Panc1 (cell line): ENCODE measurements at places on chromosomes 3 and 15.

DNA sequence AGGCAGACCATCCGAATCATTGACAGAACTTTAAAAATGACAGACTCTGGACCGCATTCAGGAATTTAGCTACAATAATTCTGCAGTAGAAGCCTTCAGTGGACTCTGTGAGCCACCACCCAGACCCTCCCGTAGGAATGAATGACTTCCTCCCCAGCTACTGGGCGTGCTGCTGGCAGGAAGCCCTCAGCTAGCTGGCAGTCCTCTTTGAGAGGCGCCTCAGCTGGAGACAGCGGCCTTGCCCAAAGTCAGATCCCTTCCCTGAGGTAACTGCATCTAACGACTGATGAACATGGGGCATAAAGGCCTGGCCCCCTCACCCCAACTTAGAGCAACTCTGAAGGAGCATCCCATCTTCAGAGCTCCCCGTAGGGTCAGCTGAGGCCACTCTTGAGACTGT lies 25.8 kb downstream of the CRABP1 start:
- DNase-seq, result no peak
- no peaks in the 10 kb centered on the region for H3K4me1 ChIP-seq
- H3K27ac ChIP-seq, result no peak overlapping the region

- H3K36me3 ChIP-seq, result no peaks in the 10 kb centered on the region
- DNase-seq, result no peak
- peaks cover 3% of the 10 kb centered on the region; the same call in 1 of the 2 replicates for H3K4me1 ChIP-seq
- H3K4me3 ChIP-seq, result no peak within 1 kb of the TSS
- no peak within 1 kb of the TSS for H3K27ac ChIP-seq
- H3K27me3 ChIP-seq, result peaks cover 32% of the 10 kb centered on the region
These were observed at the start of gene KCNMB2 for GRCh38 chr3:178536211-178537079. Gene KCNMB2 (plus strand): TSS chr3:178536436.

GRCh38 chr15:69472046-69472445 lies 19.4 kb downstream of the RPLP1 start:
- no peak overlapping the region for H3K4me3 ChIP-seq
- H3K27ac ChIP-seq, result no peak overlapping the region
- peaks cover 17% of the 10 kb centered on the region for H3K4me1 ChIP-seq
- no peaks in the 10 kb centered on the region for H3K36me3 ChIP-seq
- DNase-seq, result no peak
- H3K27me3 ChIP-seq, result no peaks in the 10 kb centered on the region

DNA sequence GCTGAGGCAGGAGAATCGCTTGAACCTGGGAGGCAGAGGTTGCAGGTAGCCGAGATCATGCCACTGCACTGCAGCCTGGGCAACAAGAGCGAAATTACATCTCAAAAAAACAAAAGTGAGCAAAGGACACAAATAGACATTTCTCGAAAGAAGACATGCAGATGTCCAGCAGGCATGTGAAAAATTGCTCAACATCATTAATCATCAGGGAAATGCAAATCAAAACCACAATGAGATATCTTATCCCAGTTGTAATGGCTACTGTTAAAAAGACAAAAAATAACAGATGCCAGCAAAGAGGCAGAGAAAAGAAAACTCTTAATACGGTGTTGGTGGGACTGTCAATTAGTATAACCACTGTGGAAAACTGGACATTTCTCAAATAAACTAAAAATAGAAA lies 20.9 kb downstream of the ASB7 start:
- H3K27ac ChIP-seq, result no peak overlapping the region
- 0 out of 2 replicates have a peak, but pooled peaks cover 4% of the 10 kb centered on the region for H3K36me3 ChIP-seq
- no peak for DNase-seq
- H3K27me3 ChIP-seq, result no peaks in the 10 kb centered on the region
- H3K4me1 ChIP-seq, result no peaks in the 10 kb centered on the region; the same call in 1 of the 2 replicates

- H3K27me3 ChIP-seq, result no peaks in the 10 kb centered on the region
- DNase-seq, result no peak
- no peak overlapping the region for H3K27ac ChIP-seq
- H3K4me3 ChIP-seq, result no peak overlapping the region
These were observed 148.4 kb downstream of the B3GALNT1 start for GRCh38 chr3:160956785-160957184.

DNA sequence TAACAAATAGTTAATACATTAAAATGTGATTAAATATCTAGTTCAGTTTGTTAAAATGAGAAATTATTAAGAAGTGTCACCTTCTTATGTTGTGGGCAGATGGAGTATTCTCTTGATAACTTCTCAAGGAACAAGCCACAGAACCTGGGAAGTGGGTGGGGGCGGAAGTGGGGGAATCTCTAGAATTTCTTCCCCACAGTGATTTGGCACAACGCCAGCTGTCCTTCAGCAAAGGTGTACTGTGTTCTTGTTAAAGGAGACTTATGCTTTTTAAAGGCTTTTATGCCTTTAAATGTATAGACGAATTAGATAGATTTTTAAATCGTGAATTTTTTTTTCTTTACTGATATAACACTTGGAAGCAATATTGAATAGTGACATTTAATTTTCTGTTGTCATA lies 42.4 kb downstream of the SEC22A start:
- H3K27me3 ChIP-seq, result no peaks in the 10 kb centered on the region
- H3K4me3 ChIP-seq, result no peak overlapping the region
- H3K36me3 ChIP-seq, result 0 out of 2 replicates have a peak, but pooled peaks cover 3% of the 10 kb centered on the region

DNA sequence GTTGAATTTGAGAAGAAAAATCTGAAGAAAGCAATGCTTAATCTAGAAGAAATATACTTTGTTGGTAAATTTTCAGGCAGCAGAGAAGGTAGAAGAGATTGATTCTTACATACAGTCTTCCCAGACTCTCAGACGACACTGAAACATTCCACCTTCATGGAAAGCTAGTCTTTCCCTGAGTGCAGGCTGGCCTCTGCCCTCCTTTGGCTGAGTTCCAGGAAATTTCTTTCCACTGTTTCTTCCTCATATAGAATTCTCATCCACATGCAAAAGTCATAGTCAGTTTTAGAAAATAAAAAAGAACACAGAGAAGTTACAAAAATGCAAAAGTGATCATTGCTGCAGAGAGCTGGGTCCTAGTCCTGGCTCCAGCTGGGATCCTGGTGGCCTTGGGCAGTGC lies 142.5 kb upstream of the PRR23C start:
- H3K27ac ChIP-seq, result no peak overlapping the region
- H3K27me3 ChIP-seq, result no peaks in the 10 kb centered on the region
- H3K36me3 ChIP-seq, result no peaks in the 10 kb centered on the region
- no peak for DNase-seq
- H3K4me1 ChIP-seq, result no peaks in the 10 kb centered on the region; the same call in 1 of the 2 replicates
- H3K4me3 ChIP-seq, result no peak overlapping the region

DNA sequence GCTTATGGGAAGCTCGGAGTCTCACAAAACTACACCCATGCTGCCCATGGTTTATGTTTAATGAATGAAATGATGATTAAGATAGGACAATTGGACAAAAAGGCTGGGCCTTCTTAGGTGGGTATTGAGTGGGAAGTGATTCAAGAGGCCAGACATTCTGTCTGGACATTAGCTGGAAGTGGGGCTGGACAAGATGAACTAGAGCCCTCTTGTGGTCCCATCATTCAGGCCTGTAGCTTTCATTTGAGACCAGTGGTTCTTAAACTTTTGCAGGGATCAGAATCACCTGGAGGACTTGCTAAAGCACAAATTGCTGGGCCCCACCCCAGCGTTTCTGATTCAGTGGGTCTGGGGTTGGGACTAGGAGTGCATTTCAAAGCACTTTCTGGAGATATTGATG lies 290.4 kb upstream of the CTDSPL start:
- H3K4me1 ChIP-seq, result no peaks in the 10 kb centered on the region
- no peak overlapping the region for H3K27ac ChIP-seq
- H3K36me3 ChIP-seq, result no peaks in the 10 kb centered on the region
- no peak overlapping the region for H3K4me3 ChIP-seq
- no peaks in the 10 kb centered on the region for H3K27me3 ChIP-seq

- H3K4me3 ChIP-seq, result no peak overlapping the region
- H3K27ac ChIP-seq, result peak overlapping the region; percentile 2; the same call in 1 of the 2 replicates
- no peak for DNase-seq
- H3K4me1 ChIP-seq, result peaks cover 9% of the 10 kb centered on the region
- no peaks in the 10 kb centered on the region for H3K36me3 ChIP-seq
These were observed 142.8 kb downstream of the TGFBR2 start for GRCh38 chr3:30749230-30749629.

- peaks cover 17% of the 10 kb centered on the region for H3K4me1 ChIP-seq
- no peaks in the 10 kb centered on the region for H3K36me3 ChIP-seq
- H3K27me3 ChIP-seq, result no peaks in the 10 kb centered on the region
- DNase-seq, result no peak
These were observed 5.2 kb downstream of the GOLGA8B start for GRCh38 chr15:34578283-34578674.

- peaks cover 5% of the 10 kb centered on the region; the same call in 1 of the 2 replicates for H3K4me1 ChIP-seq
- no peaks in the 10 kb centered on the region for H3K36me3 ChIP-seq
- no peaks in the 10 kb centered on the region for H3K27me3 ChIP-seq
These were observed 3.7 kb downstream of the MRAS start for GRCh38 chr3:138351916-138352550.

- no peak for DNase-seq
- peaks cover 5% of the 10 kb centered on the region; the same call in 1 of the 2 replicates for H3K27me3 ChIP-seq
- no peaks in the 10 kb centered on the region for H3K4me1 ChIP-seq
- no peaks in the 10 kb centered on the region for H3K36me3 ChIP-seq
- H3K27ac ChIP-seq, result peak overlapping the region; percentile 57; the same call in 1 of the 2 replicates
These were observed 26.7 kb downstream of the SCG3 start for GRCh38 chr15:51708013-51708412.

- DNase-seq, result no peak
- peaks cover 94% of the 10 kb centered on the region for H3K4me1 ChIP-seq
- peak overlapping the region; percentile 15; the same call in 1 of the 2 replicates for H3K27ac ChIP-seq
- no peaks in the 10 kb centered on the region for H3K36me3 ChIP-seq
- no peak overlapping the region for H3K4me3 ChIP-seq
These were observed 145.9 kb downstream of the IGF1R start for GRCh38 chr15:98794211-98794610.

DNA sequence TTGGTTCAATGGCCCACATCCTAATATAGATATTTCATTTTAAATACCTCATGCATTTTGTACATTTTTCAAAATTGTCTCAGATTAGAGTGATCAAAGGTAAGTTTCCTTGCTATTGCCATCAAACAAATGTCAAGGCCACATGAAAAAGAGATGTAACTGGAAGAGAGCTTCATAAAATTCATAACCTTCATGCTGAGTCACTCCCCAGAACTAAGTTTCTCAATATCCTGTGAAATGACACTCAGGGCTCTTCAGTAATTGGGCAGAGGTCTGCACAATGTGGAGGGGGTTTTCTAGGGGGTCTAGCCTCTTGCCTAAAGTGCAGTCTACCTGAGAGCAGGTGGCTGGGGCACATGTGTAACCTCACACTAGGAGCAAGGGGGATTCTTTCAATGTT lies 152.2 kb upstream of the SLC2A2 start:
- DNase-seq, result no peak
- H3K4me3 ChIP-seq, result no peak overlapping the region

GRCh38 chr3:95327478-95327877 lies 1264.6 kb downstream of the NSUN3 start:
- H3K36me3 ChIP-seq, result no peaks in the 10 kb centered on the region
- H3K27me3 ChIP-seq, result no peaks in the 10 kb centered on the region
- H3K4me3 ChIP-seq, result no peak overlapping the region
- H3K27ac ChIP-seq, result no peak overlapping the region
- no peak for DNase-seq

GRCh38 chr15:45023659-45024225 lies 747 bp downstream of the SORD start:
- H3K27me3 ChIP-seq, result no peaks in the 10 kb centered on the region
- H3K27ac ChIP-seq, result peak overlapping the region; percentile 89
- no peak for DNase-seq
- H3K4me3 ChIP-seq, result peak overlapping the region; percentile 76

DNA sequence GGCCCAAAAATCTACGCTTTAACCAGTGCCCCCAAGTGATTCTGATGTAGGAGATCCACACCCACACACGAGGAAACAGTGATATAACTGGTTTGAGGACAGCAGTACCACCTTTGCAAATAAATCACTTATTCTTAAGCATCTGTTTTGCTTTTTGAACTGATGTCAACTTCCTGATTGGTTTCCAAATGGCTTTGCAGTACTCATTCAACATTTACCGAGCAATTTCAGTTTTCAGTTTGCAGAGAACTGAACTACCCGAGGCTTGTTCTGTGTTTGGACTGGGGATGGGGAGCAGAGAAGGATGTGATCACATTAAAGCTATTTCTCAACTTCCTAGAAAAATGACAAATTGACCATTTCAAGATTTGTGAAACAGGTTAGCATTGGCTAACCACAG lies 1.1 kb upstream of the GYG1 start:
- H3K4me1 ChIP-seq, result peaks cover 14% of the 10 kb centered on the region
- peaks cover 3% of the 10 kb centered on the region for H3K36me3 ChIP-seq
- no peak overlapping the region for H3K27ac ChIP-seq
- DNase-seq, result no peak
- no peak overlapping the region for H3K4me3 ChIP-seq

GRCh38 chr3:164640591-164640990 lies 437.7 kb downstream of the SI start:
- no peaks in the 10 kb centered on the region for H3K4me1 ChIP-seq
- H3K27ac ChIP-seq, result no peak overlapping the region
- DNase-seq, result no peak
- no peak overlapping the region for H3K4me3 ChIP-seq
- H3K36me3 ChIP-seq, result no peaks in the 10 kb centered on the region

DNA sequence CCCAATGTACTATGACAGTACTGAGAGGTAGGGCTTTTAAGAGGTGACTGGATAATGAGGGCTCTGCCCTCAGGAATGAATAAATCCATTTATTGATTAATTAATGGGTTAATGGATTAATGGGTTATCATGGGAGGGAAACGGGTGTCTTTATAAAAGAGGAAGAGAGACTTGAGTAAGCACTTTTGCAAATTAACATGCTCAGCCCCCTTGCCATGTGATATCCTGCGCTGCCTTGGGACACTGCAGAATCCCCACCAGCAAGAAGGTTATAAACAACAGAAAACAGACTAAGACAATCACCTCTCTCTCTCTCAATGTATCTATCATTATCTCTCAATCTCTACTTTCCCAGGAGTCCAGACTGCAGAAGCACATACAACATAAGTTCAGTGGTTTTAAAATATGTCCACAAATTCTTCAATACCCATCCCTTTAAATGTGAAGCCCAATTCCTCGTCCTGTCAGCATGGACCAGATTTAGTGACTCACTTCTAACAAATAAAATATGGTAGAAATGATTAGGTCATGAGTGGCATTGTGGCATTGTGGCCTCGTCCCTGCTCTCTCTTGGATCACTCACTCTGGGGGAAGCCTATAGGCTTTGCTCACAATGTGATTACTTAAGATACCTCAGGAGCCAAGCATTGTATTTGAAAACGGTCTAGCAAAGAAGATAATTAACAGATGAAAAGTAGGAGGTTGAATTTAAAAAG lies 40.0 kb upstream of the IL12A start:
- H3K4me3 ChIP-seq, result no peak overlapping the region
- no peaks in the 10 kb centered on the region for H3K4me1 ChIP-seq
- peaks cover 8% of the 10 kb centered on the region for H3K27me3 ChIP-seq
- H3K27ac ChIP-seq, result no peak overlapping the region
- no peaks in the 10 kb centered on the region for H3K36me3 ChIP-seq

DNA sequence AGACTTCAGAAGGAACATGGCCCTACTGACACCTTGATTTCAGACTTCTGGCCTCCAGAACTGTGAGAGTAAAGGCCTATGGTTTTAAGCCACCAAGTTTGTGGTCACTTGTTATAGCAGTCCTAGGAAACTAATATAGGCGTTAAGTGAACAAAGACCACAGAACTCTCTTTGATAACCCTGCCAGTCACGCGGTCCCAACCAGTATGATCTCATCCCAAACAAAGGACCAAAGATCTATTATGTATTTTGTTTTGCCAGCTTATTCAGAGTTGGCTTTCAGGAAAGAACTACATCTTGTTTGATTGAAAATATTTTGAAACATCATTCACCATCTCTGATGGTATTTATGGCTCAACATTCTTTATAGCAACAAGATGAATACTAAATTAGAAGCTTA lies 294.4 kb upstream of the SLCO3A1 start:
- no peak overlapping the region for H3K4me3 ChIP-seq
- no peaks in the 10 kb centered on the region for H3K36me3 ChIP-seq
- DNase-seq, result no peak
- no peaks in the 10 kb centered on the region for H3K4me1 ChIP-seq
- no peaks in the 10 kb centered on the region for H3K27me3 ChIP-seq
- no peak overlapping the region for H3K27ac ChIP-seq
